Occipital lobe (tissue), 3 donors: ENCODE measurements at places on chromosomes 11 and 22.

DNA sequence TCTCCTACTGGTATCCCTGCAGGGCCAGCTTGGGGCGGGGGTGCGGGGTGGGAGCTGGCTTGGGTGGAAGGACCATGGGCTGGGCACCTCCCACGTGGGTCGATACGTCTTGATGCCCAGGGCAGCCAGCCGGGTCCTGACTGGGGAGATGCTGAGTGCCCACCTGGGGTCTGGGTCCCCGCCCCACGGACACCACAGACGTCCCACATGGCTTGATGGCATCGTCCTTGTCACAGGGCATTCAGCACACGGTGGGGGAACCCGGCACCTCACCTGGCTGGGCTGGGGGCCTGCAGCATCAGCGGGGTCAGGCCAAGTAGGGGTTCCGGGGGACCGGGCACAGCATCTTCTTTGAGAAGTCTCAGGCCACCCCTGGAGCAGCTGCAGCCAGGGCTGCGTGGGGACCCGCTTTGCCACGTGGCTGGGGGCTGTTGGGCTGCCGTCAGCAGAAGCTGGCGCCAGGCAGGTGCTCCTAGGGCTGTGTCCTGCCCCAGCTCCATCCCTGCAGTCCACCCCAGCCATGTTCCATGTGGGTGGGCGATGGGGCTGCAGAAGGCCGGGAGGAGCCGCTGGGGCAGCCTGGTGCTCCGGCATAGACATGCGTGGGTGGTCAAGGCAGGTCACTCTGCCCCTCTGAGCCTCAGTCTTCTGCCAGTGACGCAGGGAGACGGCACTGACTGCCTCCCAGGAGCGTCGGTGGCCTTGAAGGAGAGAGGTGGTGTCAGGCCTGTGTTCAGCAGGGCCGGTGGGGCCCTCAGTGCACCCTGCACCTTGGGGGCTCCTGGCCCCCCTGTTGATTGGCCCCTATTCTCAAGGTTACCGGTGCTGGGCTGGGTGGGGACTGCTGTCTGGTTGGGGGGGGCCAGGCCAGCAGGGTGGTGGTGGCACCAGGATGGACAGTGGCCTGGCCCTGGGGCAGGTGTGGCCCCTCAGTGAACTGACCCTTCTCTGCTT lies 8.4 kb downstream of the SELENOO start:
- DNase-seq, result no peak

- no peak for DNase-seq
Observed at GRCh38 chr11:45777127-45777969, 27.6 kb upstream of the SLC35C1 start.

DNA sequence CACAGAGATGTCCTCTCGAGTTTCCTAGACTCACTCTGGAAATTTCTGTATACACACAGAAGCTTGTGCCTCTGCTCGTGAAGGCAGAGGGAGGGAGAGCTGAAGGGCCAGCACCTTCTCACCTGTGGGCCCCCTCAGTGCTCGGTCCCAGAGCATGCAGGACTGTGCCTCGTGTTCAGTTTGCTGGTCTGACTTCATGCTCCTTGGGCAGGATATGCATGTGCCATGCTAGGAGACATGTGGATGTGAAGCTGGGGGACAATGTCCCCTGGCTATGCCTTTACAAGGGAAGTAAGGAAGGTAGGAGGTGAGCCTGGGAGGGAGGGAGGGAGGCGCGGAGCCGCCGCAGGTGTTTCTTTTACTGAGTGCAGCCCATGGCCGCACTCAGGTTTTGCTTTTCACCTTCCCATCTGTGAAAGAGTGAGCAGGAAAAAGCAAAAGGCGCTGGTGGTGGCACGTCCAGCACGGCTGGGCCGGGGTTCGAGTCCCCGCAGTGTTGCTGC lies 22.6 kb downstream of the NEAT1 start:
- no peak for DNase-seq

DNA sequence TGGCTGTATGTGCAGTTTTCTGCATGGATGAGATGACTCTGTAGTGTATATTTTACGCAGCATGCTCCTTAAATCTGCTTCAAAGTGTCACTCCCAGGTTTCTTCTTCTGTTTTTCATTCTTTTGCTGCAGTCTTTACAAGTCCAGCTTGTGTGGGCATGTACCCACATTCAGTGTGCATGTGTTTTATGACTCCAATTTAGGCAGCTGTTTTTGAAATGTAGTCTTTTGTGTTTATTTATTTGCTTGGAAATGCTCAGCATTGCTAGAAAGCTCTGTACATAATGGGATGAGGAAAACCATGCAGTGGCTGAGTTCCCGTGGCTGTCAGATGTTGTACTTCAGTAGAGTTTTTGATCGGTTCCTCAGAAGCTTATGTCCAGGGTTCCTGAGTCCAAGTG lies 138.5 kb downstream of the ARHGAP42 start:
- DNase-seq, result no peak

GRCh38 chr11:86069408-86070101 lies 671 bp upstream of the PICALM start:
- no peak for DNase-seq

- no peak for DNase-seq
Observed at GRCh38 chr22:31135706-31136105, 4.6 kb downstream of the PLA2G3 start.

DNA sequence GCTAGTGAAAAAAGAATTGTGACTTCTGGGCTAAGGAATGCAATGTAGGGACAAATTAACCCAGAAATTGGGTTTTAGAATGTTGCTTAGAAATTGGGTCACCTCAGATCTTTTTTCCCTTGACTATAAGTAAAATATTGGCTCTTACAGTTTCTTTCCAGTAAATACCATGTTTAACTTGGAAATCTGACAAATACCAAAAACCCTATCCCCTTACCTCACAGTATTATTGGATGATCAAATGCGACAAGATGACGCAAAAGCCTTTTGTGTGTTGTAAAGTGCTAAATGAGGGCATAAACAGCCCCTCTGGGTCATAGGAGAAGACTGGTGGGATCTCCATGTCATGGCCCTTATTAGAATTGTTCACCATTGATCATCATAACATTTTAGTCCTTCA lies 6.1 kb upstream of the UPB1 start:
- DNase-seq, result no peak

- DNase-seq, result no peak
Observed at GRCh38 chr22:50531546-50531961, 1.7 kb upstream of the TYMP start.

DNA sequence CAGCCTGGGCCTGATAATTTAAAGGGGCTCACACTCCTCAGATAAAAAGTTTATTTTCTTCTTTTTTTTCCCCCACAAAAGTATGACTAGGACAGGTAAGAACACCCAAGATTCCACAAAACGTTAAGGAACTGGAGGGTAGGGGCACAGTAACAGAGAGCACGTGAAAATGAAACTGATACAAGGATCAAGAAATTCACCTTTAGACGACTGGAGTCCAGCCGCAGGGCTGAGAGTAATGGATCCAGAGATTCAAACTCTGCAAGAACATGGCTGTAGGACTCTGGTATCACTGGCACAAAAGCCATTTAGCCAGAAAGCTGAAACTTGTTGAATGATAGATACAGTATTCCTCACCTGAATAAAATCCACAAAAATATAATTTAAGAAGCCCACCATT lies 4.4 kb downstream of the HPS5 start:
- no peak for DNase-seq

GRCh38 chr11:83122766-83123165 lies 34.2 kb upstream of the PCF11 start:
- DNase-seq, result no peak

- DNase-seq, result no peak
Observed at GRCh38 chr11:68099474-68100405, 21.4 kb downstream of the CHKA start.

- no peak for DNase-seq
Observed at GRCh38 chr11:73030130-73030529, 112.0 kb downstream of the FCHSD2 start.

- DNase-seq, result no peak
Observed at GRCh38 chr11:19291064-19291463, 50.3 kb upstream of the E2F8 start.

- DNase-seq, result no peak
Observed at GRCh38 chr11:125111001-125111342, 454 bp downstream of the TMEM218 start.

DNA sequence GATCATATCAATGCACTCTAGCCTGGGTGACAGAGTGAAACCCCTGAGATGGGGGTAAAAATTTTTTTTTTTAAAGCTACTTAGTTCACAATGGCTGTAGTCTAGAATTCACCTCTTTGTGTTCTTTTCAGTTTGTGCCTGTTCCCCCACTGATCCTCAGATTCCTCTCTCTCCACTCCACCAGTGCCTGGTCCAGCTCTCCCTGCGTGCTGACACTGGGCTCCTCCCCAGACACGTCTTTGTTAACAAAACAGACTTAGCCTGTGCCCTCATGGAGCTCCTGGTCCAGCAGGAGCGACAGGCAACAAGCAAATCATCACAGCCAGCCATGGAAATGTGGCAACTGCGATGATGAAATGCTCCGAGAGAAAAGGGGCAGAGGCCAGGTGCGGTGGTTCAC lies 34.0 kb downstream of the IFT27 start:
- no peak for DNase-seq

DNA sequence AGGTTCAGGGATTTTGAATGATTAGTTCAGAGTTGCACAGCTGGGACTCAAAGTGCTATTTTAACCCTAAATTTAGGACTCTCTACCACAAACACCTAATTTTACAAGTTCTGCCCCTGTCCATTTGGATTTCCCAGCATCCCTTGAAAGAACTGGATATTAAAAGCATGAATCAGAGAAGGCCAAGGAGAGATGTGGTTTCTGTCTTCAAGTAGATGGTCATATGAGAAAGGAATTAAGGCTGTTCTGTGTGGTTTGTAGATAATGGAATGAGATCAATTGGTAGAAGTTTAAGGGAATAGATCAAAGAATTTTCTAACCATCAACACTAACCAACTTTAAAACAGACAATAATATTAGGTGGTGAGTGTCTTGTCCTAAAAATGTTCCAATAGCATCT lies 106.4 kb upstream of the TENM4 start:
- DNase-seq, result no peak

- no peak for DNase-seq
Observed at GRCh38 chr11:64838600-64839334, 5.7 kb downstream of the CDC42BPG start.
